CD8-positive, alpha-beta memory T cell (primary cell): ENCODE measurements at places on chromosomes 3 and 15. TPM values are rescaled to one million over a fixed set of nuclear protein-coding genes. Genes with fewer than 3 reads are reported as not detected.

DNA sequence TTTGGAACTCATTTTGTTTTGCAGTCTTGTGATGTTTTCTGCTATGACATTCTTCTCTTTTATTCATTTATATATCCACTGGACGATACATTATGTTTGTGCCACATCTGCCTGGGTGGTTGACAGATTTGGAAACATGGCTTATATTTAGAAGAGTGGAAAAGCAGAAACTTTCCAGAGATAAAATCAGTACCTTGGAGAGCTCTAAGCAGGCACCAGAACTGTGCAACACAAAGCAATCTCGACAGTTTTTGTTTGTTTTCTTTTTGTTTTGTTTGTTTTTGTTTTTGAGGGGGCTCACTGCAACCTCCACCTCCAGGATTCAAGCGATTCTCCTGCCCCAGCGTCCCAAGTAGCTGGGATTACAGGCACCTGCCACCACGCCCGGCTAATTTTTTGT, 45.5 kb downstream of the SYN2 start:
- H3K27ac ChIP-seq: no peak overlapping the region
- no peaks in the 10 kb centered on the region for H3K4me1 ChIP-seq
- no peak overlapping the region for H3K4me3 ChIP-seq
- no peaks in the 10 kb centered on the region for H3K36me3 ChIP-seq

Gene KNG1
- total RNA-seq: not detected

Gene KIF23
- 36.0 TPM for total RNA-seq

GRCh38 chr3:12187448-12188327, 29.0 kb upstream of the TIMP4 start:
- no peak overlapping the region for H3K4me3 ChIP-seq
- H3K27me3 ChIP-seq: peaks cover 3% of the 10 kb centered on the region
- H3K4me1 ChIP-seq: no peaks in the 10 kb centered on the region
- DNase-seq: no peak

GRCh38 chr3:150414258-150414657, 6.2 kb downstream of the TSC22D2 start:
- H3K36me3 ChIP-seq: no peaks in the 10 kb centered on the region
- no peaks in the 10 kb centered on the region for H3K27me3 ChIP-seq
- peak overlapping the region; percentile 16 for H3K4me3 ChIP-seq
- peaks cover 70% of the 10 kb centered on the region for H3K4me1 ChIP-seq

- peak overlapping the region; percentile 82 for H3K27ac ChIP-seq
- H3K4me3 ChIP-seq: peak overlapping the region; percentile 96
- no peaks in the 10 kb centered on the region for H3K27me3 ChIP-seq
Measured at GRCh38 chr3:15427981-15428380, 583 bp downstream of the EAF1 start.

GRCh38 chr15:83422081-83422480, 25.1 kb upstream of the SH3GL3 start:
- no peak overlapping the region for H3K27ac ChIP-seq
- DNase-seq: no peak
- H3K4me1 ChIP-seq: no peaks in the 10 kb centered on the region
- no peak overlapping the region for H3K4me3 ChIP-seq
- no peaks in the 10 kb centered on the region for H3K27me3 ChIP-seq

Gene NPAP1
- not detected for total RNA-seq
